ENCODE measurements at places on chromosomes 2 and 18.

DNA sequence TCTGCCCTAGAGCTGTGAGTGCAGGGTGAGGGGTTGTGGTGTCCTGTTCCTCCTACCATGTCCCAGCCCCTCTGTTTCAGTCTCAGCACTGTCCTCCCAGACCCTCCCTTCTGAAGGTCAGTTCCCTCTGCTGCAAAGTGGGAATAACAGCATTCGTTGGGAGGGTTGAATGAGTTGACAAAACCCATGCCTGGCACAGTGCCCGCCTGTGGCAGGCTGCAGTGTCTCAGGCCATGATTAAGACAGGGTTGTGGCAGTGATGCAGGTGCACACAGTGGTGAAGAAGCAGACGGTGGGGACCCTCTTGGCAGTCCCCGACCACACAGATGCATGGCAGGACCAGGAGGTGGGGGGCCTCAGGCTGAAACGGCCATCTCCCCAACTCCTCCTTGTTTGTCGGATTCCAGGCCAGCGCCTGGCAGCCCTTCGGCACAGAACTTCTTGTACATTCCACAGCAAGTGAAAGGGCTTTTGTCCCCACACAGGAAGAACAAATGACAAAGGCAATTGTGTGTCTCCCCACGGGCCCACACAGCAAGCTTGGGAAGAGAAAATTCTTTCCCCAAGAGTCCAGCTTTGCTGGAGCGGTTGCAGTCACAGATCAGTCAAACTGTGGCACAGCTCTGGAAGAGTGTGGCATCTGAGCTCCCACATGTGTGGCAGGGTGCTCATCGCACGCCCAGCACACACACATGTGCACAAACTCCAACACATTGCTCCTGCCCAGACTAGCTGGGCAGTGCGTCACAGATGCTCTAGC is 92.0 kb upstream of the MSH2 start:
- no peak for DNase-seq

DNA sequence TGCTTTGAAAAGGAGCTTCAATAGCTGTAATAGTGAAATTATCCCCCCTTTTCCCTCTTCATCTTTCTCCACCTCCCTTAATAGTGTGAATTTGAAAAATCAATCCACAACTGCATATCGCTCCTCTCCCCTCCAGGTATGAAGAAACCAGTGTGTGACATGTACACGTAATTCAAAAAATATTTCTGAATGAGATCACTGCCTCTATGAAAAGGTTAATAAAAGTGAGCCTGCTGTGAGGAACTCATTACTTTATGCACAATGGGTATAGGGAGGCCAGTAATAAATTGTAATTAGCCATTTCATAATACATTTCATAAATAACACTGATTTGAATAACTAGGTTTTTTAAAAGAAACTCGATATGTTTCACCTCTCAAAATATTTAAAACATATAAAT is 209.0 kb upstream of the KYNU start:
- DNase-seq = no peak

DNA sequence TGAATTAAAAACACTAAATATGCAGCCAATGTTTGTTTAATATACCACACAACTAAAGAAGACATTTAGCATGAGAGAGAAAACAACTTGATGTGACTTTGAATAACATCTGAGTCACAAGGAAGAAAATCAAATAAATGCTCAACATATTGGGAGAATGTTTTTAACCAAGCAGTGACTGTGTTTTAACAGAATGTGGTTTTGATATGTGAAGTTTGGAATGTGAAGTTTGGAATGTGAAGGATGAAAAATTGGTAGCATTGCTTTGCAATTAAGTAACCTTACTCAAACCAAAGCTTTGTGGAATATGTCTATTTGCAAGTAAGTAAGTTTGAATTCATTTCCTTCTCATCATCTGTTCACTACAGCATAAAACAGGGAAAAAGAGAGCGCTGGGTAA is 128.2 kb upstream of the DNAJC10 start:
- DNase-seq = no peak

DNA sequence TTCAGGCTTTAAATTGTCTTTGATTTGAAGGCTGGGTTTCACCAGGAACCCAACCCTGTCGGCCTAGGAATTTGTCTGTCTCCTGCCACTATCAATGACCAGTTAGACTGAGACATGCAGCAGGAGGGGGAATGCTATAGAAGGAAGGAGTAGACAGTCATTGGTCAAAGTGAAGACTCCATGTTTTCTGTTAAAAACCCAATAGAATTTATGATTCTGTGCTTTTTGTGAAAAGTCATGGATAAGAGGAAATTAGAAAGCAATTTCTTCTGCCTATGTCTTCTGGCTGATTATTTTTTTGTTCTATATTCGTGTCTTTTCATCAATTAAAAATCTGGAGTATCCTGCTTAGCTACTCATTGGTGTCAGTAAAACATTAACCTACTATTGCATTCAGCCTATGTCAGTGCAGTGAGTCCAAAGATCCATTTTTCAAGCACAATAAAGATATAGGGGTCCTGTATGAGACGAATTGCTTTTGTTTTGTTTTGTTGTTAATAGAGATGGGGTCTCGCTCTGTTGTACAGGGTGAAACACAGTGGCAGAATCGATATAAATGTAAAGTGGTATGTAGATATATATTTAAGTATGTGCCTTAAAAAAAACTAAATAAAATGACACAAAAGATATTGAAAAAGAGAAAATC is 7.9 kb upstream of the KYNU start:
- no peak for DNase-seq

- DNase-seq = no peak
These were observed 74.1 kb downstream of the LTBP1 start for GRCh38 chr2:33020883-33021282.

- DNase-seq = no peak
These were observed 211.3 kb upstream of the ARL4C start for GRCh38 chr2:234708091-234708683.

DNA sequence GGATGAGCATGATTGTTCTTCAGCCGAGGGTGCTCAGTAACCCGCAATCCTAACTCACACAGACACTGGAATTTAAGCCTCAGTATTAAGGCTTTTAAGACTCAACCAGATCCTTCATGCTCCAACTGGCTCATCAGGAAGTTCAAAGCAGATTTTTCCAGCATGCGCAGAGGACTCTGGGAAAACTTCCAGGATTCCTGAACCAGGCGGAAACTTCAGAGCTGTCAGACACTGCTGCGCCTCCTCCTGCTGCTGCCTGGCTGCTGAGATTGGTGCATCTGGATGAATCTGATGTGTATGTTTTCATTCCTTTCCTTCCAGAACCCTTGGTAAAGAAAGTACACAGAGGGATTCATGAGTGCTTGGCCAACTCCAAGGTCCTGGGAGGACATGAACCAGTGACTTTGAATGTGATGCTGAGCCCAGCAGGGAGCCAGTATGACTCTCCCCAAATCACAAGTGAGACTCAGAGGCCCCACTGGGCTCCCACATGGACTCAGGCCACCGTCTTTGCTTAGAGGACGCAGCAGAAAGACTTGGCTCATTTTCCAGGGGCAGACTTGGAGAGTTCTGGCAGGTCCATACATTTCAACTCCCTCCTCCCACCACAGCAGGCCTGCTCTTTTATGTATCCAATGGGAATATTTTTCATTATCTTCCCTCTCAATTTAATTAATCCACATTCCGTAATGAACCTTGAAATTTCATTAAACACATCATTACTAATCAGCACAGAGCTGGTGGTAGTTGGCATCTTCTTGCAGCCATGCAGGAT is 143.5 kb upstream of the HDAC4 start:
- DNase-seq = no peak

DNA sequence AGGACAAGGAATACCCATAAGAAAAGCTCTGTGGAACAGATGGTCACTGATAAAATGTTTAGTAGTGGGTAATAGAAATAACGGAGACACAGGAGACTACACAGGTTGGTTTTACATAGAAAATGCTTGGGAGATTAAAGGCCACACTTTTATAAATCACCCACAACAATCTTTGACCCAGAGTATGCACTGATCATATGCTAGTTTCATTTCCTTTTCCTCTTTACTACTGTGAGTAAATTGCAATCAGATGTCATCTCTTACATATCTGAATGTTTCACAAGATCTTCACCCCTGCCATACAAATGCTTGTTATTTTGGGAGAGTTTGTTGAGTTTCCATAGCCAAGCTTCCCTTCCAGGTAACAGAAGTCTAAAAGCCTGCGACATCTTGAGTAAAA is 978.4 kb upstream of the KLHL29 start:
- no peak for DNase-seq

DNA sequence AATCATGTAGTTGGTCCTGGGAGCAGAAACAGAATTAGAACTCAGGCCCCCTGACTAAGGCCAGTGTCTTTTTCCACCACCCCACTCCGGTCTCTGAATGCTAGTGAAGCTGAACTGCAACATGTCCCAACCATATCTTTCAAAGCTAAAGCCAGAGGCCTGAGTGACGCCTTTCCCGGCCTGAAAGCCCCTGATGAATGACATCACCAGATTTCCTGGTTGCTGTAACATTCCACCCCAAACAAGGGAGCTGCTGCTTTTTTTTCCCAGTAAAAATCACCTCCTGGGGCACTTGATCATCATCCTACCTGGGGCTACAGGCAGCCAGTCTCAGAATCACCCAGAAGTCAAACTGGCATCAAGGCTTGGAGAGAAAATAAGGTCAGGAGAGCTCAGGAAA is 162.7 kb downstream of the ARL4C start:
- no peak for DNase-seq

GRCh38 chr2:150878356-150878755 is 383.3 kb downstream of the RBM43 start:
- DNase-seq = no peak

GRCh38 chr2:43098539-43098938 is 127.9 kb downstream of the ZFP36L2 start:
- DNase-seq = no peak

DNA sequence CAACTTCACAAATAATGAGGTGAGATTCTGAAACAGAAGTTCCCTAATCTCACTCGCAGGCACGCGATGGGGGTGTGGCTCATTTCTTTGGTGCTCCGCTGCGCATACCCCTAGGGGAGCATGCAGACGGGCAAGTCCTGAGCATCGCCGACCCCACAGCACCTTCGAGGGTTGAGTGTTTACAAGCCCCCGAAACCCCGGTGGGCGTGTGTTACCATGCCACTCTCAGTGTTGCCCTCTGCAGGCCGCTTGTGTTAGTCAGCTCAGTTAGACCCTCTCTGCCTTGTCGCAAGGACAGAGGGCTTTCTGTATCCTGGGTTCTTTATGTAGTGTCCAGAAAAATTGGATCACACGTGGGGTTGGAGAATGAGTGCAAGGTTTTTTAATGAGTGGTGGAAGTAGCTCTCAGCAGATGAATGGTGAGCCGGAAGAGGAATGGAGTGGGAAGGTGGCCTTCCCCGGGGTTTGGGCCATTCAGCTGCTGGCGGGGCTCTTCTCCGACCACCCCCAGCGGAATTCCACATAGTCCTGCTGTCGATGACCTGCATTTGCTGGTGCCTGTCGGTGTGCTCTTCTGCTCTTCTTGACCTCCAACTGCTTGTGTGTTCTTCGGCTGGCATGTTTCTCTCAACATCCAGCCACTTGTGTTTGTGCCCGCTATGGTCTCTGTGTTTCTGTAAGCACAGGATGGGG is 191.3 kb downstream of the RPRM start:
- DNase-seq = no peak

DNA sequence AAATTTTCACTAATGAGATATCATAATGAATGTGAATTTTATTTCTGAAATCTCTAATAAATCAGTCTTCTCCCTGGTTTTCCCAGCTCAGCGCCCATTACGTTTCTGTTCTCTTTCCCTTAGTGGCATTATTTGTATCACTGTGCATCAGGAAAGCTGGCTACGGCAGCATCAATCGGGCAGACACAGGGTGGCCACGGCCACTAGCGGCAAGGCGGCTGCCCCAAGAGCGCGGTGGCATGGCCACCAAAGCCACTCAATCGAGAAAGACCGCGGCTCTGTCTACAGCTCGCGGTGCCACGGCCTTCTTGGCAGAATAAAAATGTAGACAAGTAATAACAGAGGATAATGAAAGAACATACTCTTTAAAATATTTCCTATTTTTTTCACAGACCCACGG is 168.0 kb downstream of the RPIA start:
- DNase-seq = no peak

DNA sequence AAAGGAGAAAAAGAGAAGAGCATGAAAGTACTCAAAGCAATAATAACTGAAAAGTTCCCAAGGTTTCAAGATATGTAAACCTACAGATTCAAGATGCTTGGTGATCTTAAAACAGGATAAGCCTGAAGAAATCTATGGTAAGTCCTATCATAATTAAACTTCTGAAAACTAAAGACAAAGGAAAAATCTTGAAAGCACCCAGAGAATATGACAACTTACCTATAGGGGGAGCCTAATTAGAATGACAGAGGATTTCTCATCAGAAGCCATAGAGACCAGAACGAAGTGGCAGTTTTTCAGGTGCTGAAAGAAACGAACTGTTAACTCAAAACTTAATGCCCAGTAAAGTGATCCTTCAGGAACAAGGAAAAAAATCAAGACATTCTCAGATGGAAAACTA is 59.7 kb downstream of the XDH start:
- DNase-seq = no peak

DNA sequence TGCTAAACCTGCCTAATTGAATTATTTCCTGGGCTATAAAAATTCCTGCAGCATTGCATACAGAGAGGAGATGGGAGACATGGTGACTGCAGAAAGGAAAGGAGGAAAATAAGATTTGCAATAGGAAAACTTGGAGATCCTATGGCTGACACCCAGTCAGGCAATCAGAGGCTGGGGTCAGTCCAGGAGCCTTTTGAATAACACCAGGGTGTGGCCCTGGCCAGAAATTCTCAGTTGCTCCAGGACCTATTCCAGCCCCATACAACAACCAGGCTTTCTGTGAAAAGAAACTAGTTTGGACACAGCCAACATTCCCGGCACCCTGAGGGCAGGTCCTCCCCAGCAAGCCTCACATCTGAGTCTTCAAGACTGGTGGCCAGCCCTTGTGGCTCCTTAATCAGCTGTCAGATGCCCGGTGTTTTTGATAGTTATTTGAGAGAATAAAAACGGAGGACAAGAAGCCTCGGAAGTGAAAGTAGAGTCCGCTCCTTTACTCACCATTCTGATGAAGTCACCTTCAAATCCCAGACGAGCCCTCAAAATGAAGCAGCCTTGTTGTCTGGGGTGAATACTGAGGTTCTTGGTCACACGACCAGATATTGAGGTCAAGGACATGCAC is 31.1 kb upstream of the GMCL1 start:
- DNase-seq = no peak

DNA sequence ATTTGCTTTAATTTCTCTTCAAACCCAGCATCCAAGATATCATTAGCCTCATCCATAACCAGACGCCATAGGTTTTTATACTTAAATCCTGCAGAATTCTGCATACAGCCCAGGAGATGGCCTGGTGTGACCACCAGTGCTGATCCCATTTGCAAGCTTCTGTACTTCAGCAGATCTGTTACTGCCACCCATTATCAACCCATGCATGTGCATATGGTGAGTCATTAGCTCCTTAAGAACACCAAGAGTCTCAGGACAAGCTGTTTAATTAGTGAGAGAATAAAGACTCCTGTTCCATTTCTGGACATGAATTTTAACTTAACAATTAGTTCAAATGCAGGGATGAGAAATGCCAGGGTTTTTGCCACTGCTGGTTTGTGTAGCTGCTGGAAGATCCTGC is 110.7 kb upstream of the TANK start:
- DNase-seq = no peak
